Caco-2 (cell line): ENCODE measurements at places on chromosomes 7 and 10.
A peak's percentile ranks its signal among the peaks of the same experiment; 100 is the strongest.

DNA sequence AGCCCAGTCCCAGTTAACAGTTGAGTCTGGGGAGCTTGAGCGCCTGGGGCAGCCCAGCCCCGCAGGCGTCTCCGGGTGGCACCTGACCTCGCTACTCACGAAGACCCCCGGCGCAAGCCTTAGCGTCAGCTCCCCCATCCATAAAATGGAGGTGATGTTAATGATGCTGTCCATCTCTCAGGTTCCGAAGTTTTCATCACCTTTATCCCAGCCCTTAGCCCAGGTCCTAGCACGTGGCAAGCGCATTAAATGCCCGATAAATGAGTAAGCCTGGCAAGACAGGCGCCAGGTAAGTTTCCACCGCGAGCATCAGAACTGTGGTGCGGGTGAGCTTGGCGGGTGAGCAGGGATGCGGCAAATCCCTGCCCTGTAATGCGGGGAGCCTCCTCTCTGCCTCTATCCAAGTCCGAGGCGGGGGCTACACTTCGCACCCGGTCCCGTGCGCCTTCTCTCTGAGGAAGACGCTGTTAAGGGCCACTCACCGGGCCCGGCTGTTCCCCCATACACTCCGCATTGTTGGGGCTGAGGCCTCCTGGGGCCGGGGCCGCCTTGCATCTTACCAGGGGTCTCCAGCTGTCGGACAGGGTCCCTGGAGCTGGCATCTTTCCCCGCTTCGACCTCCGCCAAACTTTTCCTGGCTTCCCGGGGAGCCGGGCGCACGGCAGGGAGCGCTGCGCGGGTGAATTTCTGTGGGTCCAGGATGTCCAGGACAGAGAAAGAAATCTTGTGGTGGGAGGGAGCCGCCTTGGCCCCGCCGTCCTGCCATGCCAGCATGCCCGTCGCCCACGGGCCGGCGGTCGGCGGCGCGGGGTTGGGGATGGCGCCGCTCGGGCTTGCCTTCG lies 444 bp downstream of the NKX1-2 start:
- no peak for DNase-seq

DNA sequence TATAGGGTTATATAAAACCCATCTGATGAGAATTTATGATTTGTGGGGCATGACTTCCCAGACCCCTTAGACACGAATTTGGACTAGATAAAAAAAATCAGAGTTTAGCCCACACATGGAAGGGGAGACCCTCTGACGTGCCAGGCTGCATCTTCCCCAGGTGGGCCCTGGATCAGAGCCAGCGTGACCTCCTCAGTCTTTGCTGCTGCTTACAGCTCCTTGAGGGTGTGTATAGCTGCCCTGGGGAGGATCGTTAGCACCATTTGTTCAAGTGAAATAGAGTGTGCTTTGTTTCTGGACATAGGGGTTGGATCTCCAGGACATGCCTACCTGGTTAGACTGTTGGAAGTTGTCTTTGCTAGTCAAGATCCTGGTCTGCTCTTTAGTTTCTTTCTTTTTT lies 54.2 kb downstream of the DOCK1 start:
- no peak for DNase-seq

DNA sequence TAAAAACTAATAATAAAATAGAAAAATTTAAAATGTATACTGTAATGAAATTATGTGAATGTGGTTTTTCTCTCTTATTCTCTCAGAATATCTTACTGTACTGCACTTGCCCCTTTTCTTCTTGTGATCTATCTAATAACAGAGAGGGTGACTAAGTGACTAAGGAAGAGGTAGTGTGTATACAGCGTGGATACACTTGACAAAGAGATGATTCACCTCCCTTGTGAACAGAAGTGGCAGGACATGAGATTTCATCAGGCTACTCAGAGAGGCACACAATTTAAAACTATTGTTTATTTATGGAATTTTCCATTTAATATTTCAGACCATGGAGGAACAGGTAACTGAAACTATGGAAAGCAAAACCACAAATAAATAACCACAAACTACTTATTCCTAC lies 806.6 kb upstream of the GHITM start:
- no peak for DNase-seq

DNA sequence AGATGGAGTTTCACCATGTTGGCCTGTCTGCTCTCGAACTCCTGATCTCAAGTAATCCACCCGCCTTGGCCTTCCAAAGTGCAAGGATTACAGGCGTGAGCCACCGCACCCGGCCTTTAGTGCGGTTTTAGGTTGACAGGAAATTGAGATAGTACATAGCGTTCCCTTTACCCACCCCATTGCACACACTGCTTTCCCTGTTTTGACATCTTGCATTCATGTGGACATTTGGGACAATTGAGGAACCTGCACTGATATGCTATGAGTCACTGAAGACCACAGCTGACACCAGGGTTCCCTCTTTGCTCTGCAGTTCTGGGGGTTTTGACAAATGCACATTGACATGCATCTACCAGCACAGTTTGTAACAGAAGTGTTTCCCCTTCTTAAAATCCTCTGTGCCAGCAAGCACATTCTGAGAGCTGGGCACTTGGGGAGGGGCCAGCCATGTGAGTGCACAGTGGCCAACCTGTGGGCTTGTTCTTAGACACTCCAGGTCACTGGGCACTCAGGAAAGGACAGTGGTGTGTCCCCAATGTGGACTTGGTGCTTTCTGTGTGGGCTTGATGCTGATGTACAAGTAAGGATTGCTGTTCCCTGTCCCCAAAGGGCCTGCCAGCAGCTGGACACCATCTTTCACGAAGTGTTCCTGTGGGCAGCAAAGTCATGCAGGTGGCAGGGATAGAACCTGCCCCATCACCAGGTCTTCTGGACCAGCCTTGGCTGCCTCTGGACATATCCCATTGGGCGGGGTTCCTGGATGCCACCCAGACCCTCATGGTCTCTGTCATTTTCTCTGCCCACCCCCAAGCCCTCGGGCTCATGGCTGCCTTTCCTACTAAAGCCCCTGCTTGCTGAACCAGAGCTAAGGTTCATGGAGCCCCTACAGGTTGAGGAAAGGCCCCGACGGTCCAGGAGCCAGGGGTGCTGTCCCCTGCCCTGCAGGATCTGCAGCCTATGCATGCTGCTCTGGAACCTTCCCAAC lies 579.8 kb downstream of the GLRX3 start:
- DNase-seq, result no peak

- no peak for DNase-seq
Observed at GRCh38 chr7:99920149-99920548, 819 bp upstream of the TRIM4 start.

- peak; percentile 81 for DNase-seq
Observed at GRCh38 chr7:73822319-73823173, 8.2 kb upstream of the CLDN4 start.

DNA sequence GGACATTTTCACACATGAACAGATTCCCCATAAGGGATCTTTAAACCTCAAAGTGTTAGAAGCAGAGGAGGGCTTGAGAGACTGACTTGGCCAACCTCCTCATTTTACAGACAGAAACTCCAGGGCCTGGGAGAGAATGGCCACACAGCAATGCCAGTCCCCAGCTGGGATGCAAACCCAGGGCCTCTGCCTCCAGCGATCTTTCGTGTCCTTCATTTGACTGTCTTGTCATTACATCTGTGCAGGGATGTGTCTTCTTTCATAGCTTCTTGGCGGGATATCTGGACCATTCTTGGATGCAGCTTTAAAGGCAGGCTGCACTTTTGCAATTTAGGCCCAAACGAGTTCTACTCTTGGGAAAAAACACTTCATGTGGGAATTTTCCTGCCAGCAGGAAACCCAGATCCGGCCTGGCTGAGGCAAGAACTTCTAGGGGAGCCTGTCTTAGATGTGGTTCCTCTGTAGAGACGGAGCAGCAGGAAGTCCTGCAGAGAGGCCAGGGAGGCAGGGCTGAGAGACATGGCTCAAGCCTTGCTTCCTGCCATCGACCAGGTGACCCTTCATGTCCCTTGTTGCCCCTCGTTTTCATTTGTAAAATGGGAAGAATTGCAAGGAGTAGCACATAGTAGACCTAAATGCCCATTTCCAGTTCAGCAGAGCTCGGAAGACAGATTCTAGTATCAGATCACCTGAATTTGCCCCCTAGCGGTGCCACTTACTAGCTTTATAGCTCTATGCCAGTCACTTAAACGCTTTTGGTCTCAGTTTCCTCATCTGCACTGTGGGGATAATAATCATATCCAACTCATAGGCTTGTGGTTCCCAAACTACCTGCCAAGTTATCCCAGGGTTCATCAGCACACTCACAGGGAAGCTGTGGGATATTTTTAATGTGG lies 43.9 kb upstream of the SLC29A3 start:
- no peak for DNase-seq
